ENCODE measurements at places on chromosomes 3 and 15.

DNA sequence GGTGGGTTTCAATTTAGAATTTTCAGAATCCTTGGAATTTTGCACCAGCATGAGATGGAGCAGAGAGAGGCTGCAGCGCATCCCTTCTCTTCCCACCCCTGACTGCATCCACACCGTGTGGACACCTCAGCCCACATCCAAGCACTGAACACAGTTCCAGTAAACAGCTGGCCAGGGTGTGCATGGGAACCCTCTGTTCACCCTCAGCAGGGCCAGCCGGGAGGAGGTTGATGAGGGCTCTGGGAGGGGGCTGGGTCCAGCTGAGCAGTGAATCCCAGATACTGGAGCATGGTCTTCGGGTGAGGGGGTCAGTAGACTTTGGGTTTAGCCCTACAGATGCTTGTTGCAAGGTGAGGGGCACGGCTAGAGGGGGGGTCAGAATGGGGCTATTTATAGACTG, 85.8 kb downstream of the RPLP1 start:
- DNase-seq: no peak

GRCh38 chr3:66416556-66417304, 84.1 kb downstream of the LRIG1 start:
- no peak for DNase-seq

- DNase-seq: no peak
Measured at GRCh38 chr3:70042641-70043040, 43.1 kb downstream of the SAMMSON start.

DNA sequence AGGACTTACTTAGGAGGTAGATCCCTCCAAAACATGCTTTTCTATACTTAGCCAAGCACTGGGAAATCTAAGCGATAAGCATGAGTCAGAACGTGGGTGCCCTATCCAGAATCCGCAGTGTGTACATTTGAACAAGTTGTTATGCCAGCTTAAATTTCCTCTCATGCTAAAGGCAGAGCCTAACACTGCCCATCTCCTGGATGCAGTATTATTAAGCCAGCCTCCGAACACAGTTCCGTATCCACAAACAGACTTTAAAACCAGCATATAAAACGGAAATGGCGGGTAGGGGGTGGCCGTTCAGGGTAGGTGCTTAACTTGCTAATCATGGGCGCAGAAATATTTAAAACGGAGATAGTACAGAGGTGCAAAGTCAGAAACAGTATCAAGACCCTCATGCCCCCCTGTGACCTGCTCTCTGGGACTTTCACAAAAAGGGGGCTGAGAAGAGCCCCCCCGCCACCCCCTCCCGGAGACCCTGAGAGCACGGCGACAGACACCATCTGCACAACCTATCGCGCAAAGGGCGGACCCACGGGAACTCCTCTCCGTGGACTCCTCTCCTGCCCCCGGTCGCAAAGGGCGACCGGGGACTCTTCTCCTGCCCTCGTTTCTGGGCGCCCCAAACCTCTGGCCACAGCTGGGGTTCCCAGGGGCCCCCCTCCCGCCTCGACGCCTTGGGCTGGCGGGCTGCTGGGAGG, 889 bp upstream of the LRRIQ4 start:
- no peak for DNase-seq

DNA sequence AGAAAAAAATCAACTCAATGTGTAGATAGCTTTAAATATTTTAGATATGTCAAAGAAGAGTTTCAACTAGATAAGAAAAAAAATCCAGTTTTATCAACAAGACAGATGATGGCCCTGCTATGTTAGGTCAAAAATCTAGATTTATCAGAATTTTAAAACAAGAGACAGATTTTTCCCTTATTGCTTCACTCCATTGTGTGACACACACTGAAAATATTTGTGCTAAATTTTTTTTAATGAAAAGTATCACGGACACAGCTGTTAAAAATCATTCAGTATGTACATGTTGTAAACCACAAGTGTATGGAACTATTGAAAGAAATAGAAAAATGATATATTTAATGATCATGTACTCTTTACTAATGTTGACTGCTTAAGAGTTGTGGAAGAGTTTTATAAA, 43.6 kb downstream of the FOXB1 start:
- no peak for DNase-seq

GRCh38 chr3:27467545-27467944, 16.6 kb downstream of the SLC4A7 start:
- no peak for DNase-seq

DNA sequence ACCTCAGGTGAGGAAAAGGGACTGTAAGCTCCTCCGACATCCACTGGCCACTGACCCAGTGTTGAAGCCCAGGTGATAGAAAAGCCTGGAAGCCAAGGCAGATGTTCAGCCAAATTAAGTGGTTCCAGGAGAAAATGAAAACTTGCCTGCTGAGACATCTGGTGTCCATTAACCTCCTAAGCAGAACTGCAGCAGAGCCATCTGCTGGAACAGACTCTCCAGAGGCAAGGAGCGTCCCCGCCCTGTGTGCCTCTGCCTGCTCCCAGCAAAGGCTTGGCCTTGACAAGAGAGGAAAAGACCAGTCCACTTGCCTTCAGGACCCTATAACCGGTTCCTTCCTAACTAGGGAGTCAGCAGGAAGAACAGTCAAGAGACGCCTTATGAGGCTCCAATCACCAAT, 48.2 kb downstream of the SRGAP3 start:
- DNase-seq: no peak

DNA sequence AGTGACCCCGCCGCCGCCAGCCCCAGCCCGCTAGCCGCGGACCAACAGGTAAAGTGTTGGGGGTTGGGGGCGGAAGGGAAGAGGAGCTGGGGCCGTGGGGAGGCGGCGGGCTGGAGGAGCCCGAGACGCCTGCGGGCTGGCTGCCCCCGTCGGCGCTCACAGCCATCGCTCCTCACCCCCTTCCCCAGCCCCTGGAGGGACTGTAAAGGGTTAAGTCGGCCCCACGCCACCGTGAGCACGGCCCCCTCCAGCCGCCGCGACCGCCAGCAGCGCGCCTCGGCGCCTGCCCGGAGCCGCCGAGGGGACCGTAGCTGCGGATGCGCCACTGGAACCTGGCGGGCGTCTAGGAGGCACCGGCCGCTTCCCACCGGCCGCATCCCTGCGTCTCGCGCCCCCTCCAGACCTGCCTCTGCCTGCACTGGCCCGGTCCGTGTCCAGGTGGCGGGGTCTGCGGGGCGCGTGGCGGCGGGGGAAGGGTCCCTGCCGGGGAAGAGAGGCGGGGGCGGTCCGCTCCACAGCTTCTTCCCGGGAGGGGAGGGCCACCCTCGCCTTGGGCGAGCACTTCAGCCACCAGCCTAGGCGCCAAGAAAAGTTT, 522 bp downstream of the MED12L start:
- no peak for DNase-seq

- DNase-seq: no peak
Measured at GRCh38 chr3:27758083-27758482, 36.0 kb upstream of the EOMES start.

DNA sequence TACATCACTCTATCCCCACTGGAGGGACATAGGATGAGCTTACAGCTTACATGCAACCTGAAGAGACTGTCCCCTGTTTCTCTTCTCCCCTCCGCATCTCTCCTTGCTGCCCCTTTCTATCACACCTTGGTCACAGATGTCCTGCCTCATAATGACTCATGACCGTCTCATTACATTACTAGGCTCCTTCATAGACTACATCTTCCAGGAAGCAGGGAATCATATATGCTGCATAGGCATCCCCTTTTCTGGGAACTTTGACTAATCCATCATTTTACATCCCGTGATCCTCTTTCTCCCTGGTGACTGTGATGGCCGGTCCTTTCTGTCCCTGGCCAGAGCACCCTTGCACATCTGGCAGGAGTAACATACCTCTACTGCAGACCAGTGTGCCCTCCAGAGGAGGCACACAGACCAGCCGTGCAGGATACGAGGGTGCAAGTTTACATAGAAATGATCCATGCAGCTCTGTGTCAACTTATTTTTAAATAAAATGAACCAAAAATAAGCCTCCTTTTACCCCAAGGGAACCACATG, 188.9 kb downstream of the CACNA2D3 start:
- no peak for DNase-seq

DNA sequence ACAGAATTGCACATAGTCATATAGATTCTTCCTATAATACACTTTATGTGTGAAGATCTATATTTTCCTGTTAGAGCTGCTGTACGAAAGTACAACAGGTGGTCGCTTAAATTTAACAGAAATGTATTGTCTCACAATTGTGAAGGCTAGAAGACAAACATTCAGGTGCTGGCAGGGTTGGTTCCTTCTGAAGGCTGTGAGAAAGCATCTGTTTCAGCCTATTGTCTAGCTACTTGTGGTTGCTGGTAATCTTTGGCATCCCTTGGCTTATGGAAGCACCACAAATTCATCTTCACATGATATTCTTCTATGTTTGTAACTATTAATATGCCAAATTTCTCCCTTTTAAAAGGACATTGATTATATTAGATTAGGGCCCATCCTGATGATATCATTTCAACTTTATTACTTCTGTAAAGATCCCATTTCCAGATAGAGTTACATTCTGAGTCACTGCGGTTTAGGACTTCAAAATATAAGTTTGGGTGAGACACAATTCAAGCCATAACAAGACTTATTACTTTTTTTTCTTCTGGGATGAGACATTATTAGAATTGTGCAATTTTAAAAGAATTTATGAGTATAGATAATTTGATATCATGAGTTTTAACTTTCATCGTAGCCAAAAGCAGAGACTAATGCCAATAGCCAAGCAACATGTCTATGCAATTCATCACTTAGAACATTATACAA, 248.1 kb upstream of the BCHE start:
- no peak for DNase-seq

DNA sequence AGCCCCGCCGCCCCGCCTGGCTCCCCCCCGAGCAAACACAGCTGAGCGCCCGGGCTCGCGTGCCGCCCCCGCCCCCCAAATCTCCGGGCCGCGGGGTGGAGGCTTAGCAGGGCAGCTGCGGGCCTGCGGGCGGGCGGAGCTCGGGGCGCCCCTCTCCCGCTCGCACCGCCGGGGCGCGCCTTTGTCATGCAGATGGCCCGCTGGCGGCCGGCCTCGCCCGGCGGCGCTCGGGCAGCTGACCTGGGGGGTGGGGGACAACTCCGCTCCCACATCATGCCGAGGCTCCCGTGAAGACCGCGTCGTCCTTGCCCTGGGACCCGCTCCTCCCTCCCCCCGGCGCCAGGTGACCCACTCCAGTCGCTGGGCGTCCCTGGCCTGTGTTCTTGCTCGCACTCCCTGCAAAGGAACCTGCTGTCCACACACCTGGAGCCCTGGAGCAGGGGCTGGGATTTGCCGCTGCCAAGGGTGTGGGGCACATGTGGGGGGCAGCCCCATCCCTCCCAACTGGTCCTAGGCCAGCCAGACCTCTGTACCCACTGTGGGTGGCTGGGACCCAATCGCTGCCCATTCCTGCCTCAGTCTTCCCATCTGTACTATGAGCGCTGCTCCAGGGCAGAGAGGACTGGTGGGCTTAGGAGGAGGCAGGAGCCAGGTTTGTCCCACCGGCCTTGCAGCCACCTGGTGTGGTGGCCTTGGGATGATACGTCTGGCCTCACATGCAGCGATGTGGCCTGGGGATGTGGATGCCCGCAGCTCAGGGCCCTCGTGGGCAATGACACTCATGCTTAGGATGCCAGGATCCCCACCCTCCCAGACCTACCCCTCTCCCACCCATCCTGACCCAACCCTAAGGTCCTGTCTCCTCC, 33.5 kb downstream of the DNAJB8 start:
- no peak for DNase-seq

- DNase-seq: peak; percentile 6
Measured at GRCh38 chr3:69410301-69410700, 24.4 kb upstream of the FRMD4B start.

- DNase-seq: no peak
Measured at GRCh38 chr3:185986198-185986777, 48.5 kb upstream of the TRA2B start.

GRCh38 chr15:86623236-86623635, 543.6 kb downstream of the AGBL1 start:
- no peak for DNase-seq

GRCh38 chr3:195512798-195513345, 30.3 kb downstream of the PPP1R2 start:
- no peak for DNase-seq

GRCh38 chr3:64110071-64110470, 86.8 kb upstream of the PSMD6 start:
- no peak for DNase-seq

GRCh38 chr15:79314811-79315210, 3.9 kb downstream of the TMED3 start:
- no peak for DNase-seq

DNA sequence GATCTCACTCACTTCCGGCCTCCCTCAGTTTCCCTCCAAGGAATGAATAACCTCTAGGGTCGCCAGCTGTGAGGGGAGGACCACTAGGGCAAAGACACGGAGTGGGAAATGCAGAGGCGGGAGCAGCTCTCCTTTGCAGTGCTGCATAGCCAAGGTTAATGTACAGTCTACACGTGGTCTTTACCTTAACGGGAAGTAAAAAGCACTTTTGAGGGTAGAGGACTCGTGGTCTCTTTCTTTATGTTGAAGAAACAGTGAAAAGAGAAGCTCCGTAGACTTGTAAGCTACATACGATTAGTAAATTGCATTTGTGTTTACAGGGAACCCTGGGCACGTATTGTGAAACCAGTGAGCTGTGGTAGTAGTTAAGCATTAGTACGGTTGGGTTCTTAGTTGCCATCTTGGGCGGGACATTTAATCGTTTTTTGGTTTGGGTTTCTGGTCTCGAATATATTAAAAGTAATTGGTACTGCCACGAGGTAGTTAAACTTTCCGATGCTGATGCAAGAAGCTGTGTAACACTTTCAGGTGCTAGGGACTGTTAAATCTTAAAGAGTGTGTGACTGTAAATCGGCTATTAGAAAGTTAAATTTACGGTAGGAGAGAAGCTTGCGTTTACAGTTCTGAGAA, 828 bp downstream of the U2SURP start:
- no peak for DNase-seq

GRCh38 chr3:170180079-170180907, 1.2 kb downstream of the PHC3 start:
- no peak for DNase-seq

- DNase-seq: no peak
Measured at GRCh38 chr3:129103296-129103695, 18.3 kb downstream of the RAB43 start.

DNA sequence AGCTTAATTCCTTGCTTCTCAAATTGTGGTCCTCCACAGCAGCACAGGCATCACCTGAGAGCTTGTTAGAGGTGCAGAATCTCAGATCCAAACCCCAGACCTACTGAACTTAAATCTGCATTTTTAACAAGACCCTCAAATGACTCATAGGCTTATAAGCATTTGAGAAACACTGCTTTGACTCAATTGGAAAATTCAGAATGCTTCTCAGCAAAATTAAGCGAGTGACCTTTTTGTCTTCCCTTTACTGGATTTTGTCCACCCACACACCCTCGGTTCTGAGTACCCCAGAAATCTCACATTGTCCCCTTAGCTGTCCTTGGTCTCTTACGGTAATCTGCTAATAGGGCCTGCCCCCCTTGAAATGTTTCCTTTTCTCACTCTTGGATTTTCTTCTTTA, 17.9 kb downstream of the CD80 start:
- DNase-seq: no peak

- DNase-seq: no peak
Measured at GRCh38 chr3:114179575-114179974, 723 bp upstream of the DRD3 start.

All from activated CD8-positive, alpha-beta memory T cell treated with anti-CD3 and anti-CD28 coated beads for 1 hour (primary cell).